ENCODE measurements at places on chromosomes 2 and 18.
A peak's percentile ranks its signal among the peaks of the same experiment; 100 is the strongest.

GRCh38 chr18:22433956-22434355 is 16.2 kb upstream of the CTAGE1 start:
- no peak for DNase-seq

DNA sequence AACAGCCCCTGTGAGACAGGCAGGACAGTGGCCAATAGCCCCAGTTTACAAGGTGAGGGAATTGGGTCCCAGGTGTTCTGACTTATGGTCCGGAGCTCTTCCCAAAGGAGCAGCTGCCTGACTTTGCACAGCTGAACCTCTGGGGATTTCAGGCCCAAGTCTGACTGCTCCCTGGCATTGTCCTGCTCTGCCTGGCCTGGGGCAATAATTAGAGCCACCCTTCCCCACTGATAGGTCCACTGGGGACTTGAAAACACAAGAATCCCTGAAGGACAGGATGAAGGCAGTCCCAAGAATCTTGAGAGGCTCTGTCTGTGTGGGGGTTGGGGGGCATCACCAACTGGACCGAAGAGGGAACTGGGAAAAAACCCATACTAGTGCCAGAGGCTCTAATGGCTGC is 3.7 kb upstream of the FEV start:
- DNase-seq: no peak

GRCh38 chr2:61793389-61793836 is 60.4 kb downstream of the FAM161A start:
- peak; percentile 81 for DNase-seq

GRCh38 chr2:230942920-230943896 is 18.2 kb upstream of the GPR55 start:
- no peak for DNase-seq

GRCh38 chr2:151175864-151176263 is 85.8 kb downstream of the RBM43 start:
- no peak for DNase-seq

DNA sequence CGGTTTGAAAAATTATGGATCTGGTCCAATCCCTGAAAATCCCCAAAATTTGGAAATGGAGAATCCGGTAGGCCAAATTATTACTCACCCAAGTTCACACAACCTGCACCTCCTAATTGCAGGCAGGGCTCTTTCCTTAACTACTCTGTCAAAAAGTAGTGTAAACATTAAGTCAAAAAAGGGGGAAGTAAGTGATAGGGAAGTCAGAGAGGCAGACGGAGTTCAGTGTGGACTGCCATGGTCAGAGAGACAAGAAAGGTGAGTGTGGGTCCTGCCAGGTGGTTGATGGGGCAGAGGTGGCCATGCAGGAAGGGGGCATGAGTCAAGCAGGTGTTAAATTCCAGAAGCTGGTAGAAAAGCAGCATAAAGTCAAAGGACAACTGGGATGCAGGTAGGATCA is 104.7 kb upstream of the STPG4 start:
- no peak for DNase-seq

GRCh38 chr2:221501883-221502269 is 70.2 kb downstream of the EPHA4 start:
- DNase-seq: no peak

DNA sequence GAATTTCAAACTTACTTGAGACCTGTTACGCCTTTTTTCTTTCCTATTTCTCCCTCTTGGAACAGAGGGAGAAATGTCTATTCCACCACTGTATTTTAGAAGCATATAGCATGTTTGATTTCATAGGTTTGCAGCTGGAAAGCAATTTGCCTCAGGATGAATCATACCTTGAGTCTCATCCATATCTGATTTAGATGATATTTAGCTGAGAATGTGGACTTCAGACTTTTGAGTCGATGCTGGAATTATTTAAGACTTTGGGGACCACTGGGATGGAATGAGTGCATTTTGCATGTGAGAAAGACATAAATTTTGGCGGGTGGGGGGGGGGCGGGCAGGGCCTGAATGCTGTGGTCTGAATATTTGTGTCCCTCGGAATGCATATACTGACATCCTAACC is 282.7 kb upstream of the STON1 start:
- no peak for DNase-seq

GRCh38 chr2:229270551-229271410 is at the start of gene PID1:
PID1 (minus strand) TSS chr2:229271287; CDS start chr2:229271043, 244 bp downstream.
- peak; percentile 34 for DNase-seq

DNA sequence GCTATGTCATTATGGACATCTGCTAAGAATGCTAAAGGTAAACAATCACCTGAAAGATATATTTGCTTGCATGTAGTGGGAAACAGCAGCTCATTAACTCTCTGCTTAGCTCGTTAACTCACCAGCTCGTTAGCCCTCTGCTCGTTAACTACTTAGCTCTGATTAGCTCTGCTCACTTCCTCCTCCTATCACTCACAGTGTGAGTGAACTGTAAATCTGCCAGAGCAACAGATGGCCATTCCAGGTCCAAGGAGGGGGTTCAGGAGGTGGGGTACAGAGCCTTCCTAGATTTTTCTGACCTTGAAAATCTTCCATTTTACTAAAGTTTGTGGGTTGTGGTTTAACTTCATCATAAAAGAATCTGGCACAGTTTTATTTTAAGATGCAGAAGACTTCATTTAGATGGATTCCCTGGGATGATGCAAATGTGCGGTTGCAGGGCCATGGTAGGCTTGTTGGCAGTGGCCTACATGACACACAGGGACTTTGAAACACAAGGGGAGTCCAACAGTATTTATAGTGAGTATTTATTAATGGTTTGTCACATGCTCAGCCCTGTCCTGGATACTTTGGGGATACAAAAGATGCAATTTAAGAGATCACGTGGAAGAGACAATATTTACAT is 1633.7 kb upstream of the CELF4 start:
- DNase-seq: no peak

- no peak for DNase-seq
Observed at GRCh38 chr18:59140302-59140885, 710 bp downstream of the SEC11C start.

DNA sequence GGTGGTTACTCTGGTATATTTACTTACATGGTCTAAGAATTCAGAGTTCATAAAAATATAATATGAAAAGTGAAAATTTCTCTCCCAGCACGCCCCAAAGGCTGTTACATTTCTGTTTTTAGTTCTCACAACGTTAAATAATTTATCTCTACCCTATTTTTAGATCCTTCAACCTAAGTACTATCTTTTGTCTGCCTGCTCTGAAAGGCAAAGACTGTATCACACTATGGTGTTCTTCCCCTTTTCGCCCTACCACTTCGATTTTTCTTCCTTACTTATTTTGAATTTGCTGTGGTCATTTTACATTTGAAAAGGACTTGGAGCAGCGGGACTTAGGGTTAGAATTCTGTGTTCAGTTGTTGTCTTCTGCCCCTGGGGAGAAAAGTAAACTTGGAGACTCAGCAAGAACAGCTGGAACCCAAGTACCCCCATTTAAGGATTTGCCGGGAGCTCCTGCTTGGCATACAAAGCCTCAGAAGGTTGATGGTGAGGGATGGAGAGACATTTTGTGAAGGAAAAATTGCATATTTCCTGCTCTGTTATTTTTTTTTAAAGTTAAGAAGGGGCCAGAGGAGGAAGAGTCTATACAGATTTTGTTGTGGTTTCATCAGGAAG is 19.0 kb downstream of the ADAM23 start:
- DNase-seq: no peak

DNA sequence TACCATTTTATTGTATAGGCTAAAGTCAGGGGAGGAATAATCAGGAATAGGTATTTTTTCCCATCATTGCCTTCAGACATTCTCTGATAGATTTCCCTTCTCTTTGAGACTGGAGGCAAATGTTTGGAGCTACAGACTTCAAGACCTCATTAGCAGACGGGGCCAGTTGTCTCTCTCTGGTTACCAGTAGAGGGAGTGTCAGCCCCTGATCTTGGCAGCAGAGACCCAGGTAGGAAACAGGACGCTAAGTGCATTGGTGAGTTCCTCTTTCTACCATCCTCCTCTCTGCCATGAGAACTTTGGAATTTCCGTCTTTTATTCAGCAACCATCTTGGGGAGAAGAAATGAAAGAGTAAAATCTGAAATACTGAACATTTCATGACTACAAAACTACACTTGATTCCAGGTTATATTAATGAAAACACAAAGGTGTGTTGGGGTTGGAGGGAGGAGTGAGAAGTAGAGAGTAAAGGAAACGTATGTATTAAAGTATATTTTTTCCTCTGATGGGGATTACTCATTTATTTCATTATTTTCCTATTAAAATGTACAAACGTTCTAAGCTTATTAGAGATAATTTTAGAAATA is 186.2 kb upstream of the GCFC2 start:
- DNase-seq: peak; percentile 63

GRCh38 chr2:54628957-54629356 is 94.5 kb upstream of the EML6 start:
- DNase-seq: no peak

- no peak for DNase-seq
Observed at GRCh38 chr2:139165601-139166000, 385.4 kb upstream of the NXPH2 start.

GRCh38 chr18:61360404-61361383 is 27.5 kb downstream of the CDH20 start:
- DNase-seq: no peak

- no peak for DNase-seq
Observed at GRCh38 chr2:238087211-238087610, 12.9 kb upstream of the ESPNL start.
